Esophagus mucosa (tissue), 1 donor: ENCODE measurements at places on chromosomes 13 and 19. TPM values are rescaled to one million over a fixed set of nuclear protein-coding genes. Genes with fewer than 3 reads are reported as not detected.

DNA sequence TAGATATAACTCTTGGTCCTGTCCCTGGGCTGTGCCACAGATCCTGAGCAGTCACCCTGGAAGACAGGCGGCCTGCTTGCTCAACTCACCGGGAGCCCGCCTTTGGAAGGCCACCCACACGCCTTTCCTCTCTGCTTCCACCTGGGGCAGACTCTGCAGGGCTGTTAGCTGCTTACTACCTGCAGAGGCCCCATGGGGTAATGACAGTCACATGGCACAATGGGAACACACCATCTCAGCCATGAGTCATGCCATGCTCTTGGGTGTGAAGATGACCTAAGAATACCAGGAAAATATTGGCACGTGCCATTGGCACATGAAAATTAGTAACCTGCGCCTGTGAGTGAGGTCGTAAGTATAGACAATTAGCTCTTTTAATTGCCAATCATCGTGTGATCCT, 108.6 kb downstream of the COL4A2 start:
- ATAC-seq, result peak; percentile 79

DNA sequence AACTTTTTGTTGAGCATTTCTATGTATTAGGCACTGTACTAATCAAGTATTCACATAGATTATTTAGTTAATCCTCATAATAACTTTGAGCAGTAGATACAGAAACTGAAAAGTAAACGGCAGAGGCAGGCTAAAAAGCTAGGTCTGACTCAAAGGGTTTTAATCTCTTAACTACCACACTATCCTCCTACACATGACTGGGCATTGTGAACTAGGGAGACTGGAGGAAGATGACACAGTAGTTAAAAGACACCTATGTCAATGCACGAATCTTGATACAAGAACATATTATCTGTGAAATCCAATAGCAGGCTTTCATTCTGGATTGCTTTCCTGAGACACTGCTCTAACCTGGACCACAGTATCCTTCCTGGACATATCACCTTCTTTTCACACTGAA, 36.3 kb downstream of the MICU2 start:
- peak; percentile 53 for ATAC-seq

Gene OR10H2
- total RNA-seq, result not detected

Gene NCLN
- 37.5 TPM for total RNA-seq

- no peak for ATAC-seq
These were observed 72.5 kb downstream of the ZNF708 start for GRCh38 chr19:21256722-21257121.

GRCh38 chr19:7874076-7874896, at the start of gene PRR36:
Gene PRR36 (minus strand): TSS chr19:7874390. CDS start chr19:7873689, 701 bp downstream.
- ATAC-seq, result no peak

Gene ZNF432
- total RNA-seq, result 5.9 TPM

Gene PSG7
- total RNA-seq, result not detected

Gene FXYD7
- total RNA-seq, result not detected

Gene SIAH3
- total RNA-seq, result 0.04 TPM

GRCh38 chr13:27120011-27120410, 51.6 kb downstream of the USP12 start:
- ATAC-seq, result no peak

- no peak for ATAC-seq
These were observed 598.1 kb downstream of the DCT start for GRCh38 chr13:93881411-93881810.

Gene PRSS57
- not detected for total RNA-seq

Gene OR7D4
- not detected for total RNA-seq

DNA sequence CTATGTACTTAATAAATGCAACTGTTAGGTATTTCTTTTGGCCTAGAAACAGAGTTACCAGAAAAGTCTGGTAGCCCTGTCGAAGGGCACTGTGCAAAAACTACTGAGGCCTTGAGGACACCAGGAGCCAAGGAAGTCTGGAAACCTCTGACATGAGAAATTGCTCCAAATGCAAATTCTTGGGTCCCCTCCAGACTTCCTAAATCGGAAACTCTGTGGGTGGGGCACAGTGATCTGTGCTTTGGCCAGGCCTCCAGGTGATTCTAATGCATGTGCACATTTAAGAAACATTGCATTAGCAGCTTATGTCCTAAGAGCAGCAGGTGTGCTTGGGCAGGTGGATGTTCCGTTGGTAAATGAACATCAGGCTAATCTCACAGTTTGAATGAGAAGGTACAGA, 50.0 kb downstream of the STARD13 start:
- no peak for ATAC-seq

Gene ZNF473
- 6.7 TPM for total RNA-seq

DNA sequence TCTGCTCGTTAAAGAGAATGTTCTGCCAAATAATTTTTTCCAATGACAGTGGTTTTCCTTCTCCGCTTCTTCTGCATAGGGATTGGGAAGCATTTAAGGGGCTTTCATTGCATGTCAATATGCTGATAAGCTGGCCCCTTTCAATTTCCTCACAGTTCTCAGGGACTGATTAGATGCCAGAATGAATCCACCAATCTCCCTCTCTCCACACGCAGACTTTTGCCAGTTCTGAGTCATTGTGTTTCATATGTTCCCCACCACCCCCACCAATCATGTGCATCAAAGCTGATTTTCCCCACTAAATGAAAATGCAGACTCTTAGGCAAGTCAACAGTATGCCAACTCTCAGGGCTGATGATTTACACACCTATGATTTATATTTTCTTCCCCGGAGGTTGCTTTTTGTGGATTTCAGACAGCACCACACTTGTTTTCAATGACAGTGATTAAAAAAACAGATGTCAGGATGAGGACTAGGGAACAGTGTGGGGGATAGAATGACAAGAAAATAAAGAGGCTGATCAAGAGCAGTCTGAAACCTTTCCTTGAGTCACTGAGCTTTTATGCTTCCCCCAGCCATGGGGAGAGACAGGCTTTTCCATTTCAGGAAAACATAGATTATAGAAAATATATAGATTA, 47.9 kb upstream of the C13orf42 start:
- no peak for ATAC-seq

DNA sequence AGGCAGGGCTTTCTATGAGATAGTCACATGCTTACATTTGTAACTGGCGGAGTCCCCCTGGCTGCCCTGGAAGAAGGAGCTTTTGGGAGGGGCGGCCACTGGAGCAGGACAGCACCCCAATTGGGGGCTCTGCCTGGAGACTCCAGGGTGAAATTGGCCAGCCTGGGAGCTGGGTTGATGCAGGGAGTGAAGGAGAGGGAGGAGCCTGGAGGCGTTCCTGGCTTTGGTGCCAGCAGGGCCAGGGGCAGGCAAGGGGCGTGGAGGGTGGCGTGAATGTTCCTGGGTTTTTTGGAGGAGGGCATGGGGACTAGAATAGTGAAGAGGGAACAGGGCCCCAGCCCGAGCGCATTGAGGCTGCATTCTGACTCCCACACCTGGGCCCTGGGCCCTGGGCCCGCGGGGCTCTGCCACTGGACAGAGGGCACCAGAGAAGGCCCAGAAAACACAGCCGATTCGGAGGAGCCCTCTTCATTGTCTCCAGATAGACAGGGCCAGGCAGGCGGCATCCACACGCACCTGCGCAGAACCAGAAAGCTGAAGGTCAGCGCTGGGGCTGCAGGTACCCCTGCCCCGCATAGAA, 29.5 kb downstream of the COMP start:
- ATAC-seq, result no peak

DNA sequence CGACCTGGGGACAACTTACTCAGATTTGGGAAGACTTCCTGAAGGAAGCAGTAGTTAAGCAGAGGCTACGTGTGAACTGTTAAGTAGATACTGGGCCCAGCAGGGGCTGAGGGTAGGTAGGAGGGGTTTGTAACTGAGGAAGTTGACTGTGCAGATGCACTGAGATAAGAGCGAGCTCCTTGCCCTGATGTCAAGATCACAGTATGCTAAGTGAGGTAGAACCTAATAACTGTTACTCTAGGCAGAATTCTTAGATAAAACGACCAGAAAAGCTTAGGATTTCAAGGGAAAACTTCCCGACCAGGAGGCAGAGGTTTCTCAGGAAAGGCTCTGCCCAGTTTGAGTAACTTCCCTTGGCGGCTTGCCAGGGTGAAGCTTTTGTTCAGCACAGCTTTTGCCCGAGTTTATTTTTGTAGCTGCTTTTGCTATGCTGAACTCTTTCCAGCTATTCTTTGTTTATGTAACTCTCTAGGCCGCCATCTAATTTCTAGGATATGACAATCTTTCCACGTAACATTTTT, 632.1 kb downstream of the DIAPH3 start:
- peak; percentile 60 for ATAC-seq

GRCh38 chr13:98606296-98606695, 29.4 kb upstream of the STK24 start:
- ATAC-seq, result no peak

Gene TMEM143
- total RNA-seq, result 5.5 TPM

GRCh38 chr19:55620410-55621204, 3.8 kb downstream of the ZNF784 start:
- ATAC-seq, result no peak

Gene FFAR2
- total RNA-seq, result 1.8 TPM

Gene PPM1N
- total RNA-seq, result 2.4 TPM

Gene RUBCNL
- total RNA-seq, result 0.44 TPM

Gene DPRX
- total RNA-seq, result not detected

Gene RNF113B
- not detected for total RNA-seq

Gene ZNF296
- total RNA-seq, result 8.1 TPM

Gene PGLYRP2
- not detected for total RNA-seq

Gene CEACAM3
- total RNA-seq, result not detected

Gene KLK7
- total RNA-seq, result 146 TPM

Gene HAUS8
- total RNA-seq, result 6.1 TPM

Gene ZNF541
- 0.08 TPM for total RNA-seq

Gene ERICH4
- total RNA-seq, result not detected

DNA sequence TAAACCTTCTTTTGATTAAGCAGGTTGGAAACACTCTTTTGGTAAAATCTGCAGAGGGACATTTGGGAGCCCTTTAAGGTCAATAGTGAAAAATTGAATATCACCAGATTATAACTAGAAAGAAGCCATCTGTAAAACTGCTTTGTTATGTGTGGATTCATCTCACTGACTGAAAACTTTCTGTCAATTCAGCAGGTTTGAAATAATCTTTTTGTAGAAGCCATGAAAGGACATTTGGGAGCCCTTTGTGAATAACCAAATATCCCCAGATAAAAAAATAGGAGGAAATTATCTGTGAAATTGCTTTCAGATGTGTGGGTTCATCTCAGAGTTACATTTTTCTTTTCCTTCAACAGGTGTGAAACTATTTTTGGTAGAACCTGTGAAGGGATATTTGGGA, 1690.7 kb downstream of the UQCRFS1 start:
- no peak for ATAC-seq

- ATAC-seq, result no peak
These were observed 196.9 kb downstream of the TM9SF2 start for GRCh38 chr13:99698010-99698815.

Gene MYO16
- 0.04 TPM for total RNA-seq

Gene NLRP4
- not detected for total RNA-seq

DNA sequence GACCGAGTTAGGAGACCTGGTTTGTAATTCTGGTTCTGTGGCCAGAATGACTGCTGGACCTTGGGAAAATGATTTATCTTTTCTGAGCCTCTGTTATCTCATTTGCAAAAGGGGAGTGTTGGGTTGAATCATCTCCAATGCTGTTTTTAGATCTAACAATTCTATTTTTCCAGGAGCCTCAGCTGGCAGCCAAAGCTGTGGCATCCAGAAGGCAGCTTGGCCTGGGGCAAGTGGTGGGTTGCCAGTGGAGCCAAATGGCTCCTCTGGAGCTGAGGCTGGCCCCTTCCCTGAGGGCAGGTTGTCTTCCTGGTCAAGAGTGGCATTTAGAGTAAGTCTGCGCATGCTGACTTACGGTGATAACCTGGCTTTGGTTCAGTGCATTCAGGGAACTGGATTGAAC, 21.3 kb downstream of the B3GLCT start:
- no peak for ATAC-seq

- no peak for ATAC-seq
These were observed 9.5 kb downstream of the RUBCNL start for GRCh38 chr13:46377554-46377953.

- peak; percentile 49 for ATAC-seq
These were observed 58.3 kb upstream of the CLDN10 start for GRCh38 chr13:95494082-95494681.

DNA sequence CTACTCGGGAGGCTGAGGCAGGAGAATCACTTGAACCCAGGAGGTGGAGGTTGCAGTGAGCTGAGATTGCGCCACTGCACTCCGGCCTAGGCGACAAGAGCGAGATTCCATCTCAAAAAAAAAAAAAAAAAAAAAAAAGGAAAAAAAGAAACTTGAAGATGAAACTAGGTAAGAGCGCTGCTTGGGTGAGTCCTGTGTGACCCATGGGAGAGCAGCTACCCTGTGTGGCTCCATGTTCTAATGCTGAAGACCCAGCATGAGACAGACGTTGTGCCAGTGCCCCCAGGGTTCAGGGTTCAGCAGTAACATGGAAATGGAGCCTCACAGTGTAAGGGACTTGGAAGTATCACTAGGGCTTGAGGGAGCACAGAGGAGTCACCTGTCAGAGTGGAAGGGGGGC, 5.9 kb downstream of the ZNF784 start:
- no peak for ATAC-seq

DNA sequence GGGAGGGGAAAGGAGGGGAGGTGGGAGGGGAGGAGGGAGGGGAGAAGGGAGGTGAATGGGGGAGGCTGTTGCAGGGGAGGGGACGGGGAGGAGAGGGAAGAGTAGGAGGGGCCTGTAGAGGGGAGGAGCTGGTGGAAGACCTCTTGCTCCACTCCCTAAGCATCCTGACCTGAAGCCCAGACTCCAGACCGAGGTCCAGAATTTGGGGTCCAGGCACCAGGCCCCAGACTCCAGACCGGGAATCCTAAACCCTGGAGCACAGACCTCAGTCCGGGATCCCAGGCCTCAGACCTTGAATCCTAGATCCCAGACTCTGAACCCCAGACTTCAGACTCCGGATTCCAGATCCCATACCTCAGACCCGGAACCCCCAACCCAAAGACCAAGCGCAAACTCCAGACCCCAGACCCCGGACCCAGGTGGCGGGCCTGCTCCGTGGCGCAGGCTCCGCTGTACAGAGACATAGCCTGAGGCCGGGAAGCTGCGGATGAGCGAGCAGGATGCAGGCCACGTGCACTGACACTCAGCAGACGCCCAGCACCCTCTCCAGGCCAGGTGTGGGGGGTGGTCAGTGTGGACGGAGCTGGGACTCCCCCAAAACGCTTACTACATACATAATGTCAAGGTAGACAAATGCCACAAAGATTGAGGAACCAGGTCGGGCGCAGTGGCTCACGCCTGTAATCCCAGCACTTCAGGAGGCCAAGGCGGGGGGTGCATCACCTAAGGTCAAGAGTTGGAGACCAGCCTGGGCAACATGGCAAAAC, 710 bp upstream of the BTBD2 start:
- ATAC-seq, result peak; percentile 70

Gene CYP2F1
- total RNA-seq, result 0.36 TPM

Gene OVOL3
- not detected for total RNA-seq

DNA sequence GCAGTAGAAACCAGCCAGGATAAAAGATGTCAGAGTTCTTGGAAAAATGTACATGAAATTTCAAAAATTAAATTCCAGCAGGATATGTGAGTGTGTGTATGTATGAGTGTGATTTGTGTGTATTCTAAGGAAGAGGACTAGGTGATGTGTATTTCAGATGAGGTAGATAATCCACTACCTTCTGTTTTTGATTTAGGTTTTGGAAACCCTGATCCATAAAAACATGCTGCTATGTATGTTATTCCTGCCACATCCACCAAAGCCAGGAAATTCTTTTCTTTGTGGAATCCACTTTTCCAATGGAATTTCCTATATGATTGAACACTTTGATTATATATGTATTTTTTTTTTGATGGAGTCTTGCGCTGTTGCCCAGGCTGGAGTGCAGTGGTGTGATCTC, 276.9 kb downstream of the UQCRFS1 start:
- ATAC-seq, result no peak
